ENCODE measurements at places on chromosomes 1 and 21.

DNA sequence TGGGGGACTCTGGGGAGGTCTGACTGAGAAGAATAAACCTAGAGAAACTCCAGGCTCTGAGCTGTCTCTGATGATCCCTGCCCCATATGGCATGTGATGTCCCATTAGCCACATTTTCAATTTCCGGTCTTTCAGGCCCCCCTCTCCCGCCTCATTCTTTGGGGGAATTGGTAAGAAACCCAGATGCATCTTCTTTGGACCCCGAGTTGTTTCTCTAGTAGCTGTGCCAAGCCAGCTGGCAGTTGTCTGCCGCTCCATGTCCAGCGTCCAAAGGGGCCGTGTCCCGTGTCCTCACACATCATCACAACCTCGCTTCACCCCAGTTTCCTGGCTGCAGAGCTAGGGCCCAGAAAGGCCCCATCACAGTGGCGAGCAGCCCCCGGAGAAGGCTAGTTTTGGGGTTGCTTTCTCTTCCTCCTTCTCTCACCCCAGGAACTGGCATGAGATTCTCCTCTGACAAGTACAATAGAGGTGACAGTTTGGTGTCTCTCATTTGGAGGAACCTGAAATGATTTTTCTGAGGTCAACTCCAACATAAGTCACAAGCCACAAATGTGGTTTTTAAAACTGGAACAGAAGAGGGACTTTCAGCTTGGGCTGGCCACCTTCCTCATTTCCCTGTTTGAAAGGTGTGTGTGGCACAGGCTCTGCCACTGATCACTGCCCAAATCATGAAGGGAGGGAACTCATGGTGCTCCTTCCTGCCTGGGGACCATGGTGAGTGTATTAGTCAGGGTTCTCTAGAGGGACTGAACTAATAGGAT, 6.4 kb upstream of the GPR157 start:
- no peak for DNase-seq

GRCh38 chr1:19344372-19344810, 32.3 kb downstream of the SLC66A1 start:
- DNase-seq, result peak; percentile 34

DNA sequence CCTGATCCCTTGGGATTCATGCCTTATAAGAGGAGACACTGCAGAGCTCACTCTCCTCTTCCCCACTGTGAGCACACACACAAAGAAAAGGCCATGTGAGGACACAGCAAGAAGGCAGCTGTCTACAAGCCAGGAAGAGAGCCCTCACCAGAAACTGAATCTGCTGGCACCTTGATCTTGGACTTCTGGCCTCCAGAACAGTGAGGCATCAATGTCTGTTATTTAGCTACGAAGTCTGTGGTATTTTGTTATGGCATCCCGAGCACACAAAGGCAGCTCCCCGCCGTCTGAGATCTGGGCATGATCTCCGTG, 47.1 kb upstream of the RPL11 start:
- DNase-seq, result no peak

- no peak for DNase-seq
Observed at GRCh38 chr1:208709981-208710380, 465.8 kb upstream of the PLXNA2 start.

DNA sequence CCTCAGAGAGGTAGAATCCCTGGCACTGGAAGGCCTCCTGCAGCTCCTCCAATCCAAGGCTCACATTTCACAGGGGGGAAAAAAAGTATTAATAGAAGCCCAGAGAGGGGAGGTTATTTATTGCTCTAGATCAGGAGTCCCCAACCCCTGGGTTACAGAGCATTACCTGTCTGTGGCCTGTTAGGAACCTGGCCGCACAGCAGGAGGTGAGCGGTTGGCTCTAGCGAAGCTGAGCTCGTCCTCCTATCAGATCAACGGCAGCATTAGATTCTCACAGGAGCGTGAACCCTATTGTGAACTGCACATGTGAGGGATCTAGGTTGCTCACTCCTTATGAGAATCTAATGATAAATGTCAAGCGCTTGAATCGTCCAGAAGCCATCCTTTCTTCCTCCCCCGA, 46.8 kb upstream of the RCC2 start:
- DNase-seq, result no peak

Data from CD4-positive, alpha-beta T cell treated with Interleukin-21 for 1 hour (primary cell).